A549 treated with Hydrocortisone at 1 μM for 4 hours (cell line): ENCODE measurements at places on chromosomes 2 and 18. TPM values are rescaled to one million over a fixed set of nuclear protein-coding genes. Genes with fewer than 3 reads are reported as not detected.

Gene EPB41L3
- 0.16 to 0.28 TPM (median 0.25 TPM) in 5 replicates for total RNA-seq

Gene COL6A3
- 0.14 to 0.43 TPM (median 0.36 TPM) in 5 replicates for total RNA-seq

Gene SFXN5
- total RNA-seq: 12.3 to 14.3 TPM (median 12.5 TPM) in 5 replicates

Gene CGREF1
- total RNA-seq: 6.9 to 8.5 TPM (median 7.6 TPM) in 5 replicates

Gene PRSS56
- total RNA-seq: 0.06 to 0.18 TPM (median 0.15 TPM) in 5 replicates

Gene BMP10
- total RNA-seq: not detected in 5 replicates

Gene PROM2
- total RNA-seq: 0.01 to 0.23 TPM (median 0.14 TPM) in 4 of 5 replicates, not detected in the other

Gene ZNF521
- total RNA-seq: not detected in 5 replicates

Gene C2orf15
- 0.45 to 0.66 TPM (median 0.48 TPM) in 5 replicates for total RNA-seq
